ENCODE measurements at places on chromosomes 6 and 20.
A peak's percentile ranks its signal among the peaks of the same experiment; 100 is the strongest.

DNA sequence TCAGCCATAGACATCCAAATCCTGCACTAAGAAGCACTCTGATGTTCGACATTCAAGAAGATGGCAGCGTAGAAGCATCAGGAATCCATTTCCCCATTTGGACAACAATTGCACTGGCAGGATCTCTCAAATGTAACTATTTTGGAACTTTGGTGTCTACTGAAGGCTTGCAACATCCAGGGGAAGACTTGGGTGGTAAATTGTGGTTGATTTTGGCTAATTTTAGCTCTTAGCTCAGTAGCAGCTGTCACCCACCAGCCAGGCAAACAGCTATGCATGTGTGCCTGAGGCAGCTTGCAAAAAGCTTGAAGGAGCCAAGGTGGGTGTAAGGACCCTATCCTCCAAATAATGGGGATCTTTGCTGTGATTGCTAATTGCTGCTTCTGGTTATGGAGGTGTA is 35.1 kb upstream of the PPP1R3G start:
- DNase-seq, result no peak

DNA sequence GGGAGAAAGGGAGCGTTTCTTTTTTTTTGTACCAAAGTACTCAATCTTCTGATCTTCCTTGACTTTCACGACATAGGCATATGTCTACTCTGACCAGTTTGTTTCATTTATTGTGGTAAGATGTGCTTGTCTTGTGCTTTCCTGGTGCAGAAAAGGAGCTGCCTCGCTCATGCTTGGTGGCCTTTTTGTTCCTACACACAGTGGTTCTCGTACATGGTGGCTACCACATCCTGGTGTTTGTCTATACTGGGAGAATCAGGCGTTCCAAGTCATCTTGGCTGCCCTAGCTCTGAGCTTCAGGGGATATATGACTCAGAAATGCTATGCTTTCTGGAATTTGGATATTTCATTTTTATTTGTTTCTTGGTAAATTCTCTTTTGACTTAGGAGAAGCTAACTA is 31.8 kb downstream of the MYB start:
- DNase-seq, result no peak

DNA sequence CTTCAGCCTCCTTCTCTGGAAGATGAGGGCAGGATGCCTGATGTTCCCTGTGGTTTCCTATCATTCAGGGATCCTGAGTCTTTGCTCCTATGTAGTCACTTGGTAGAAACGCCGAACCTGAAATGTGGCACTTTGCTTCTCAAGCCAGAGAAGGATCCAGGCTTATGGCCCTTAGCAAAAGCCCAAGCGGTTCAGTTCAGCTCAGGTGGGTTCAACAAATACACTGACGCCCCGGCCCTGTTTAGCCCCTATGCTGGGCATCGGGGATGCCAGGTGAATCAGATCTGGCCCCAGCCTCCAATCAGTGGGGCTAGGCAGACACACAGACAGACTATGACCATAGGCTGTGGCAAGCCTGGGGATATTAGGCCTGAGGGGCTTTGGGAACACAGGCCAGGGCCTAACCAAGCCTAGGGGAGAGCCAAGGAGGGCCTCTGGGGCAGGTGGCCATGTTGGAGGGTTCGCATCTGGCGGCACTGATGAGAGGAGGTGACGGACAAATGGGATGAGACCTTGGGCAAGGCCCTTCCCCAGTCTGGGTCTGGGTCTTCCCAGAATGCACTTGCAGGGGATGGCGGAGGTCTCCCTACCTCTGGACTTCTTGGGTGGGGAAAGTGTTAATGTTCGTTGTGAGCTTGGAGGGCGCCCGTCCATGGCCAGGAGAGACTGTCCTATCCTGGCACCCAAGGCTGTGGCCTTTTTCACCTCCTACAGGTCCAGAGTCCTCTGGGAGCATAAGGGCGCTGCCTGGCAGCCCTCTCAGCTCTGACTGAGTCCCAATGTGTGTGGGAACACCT is 17.6 kb upstream of the SRC start:
- DNase-seq, result no peak

- no peak for DNase-seq
These were observed 31.6 kb downstream of the OSBPL2 start for GRCh38 chr20:62269871-62270270.

DNA sequence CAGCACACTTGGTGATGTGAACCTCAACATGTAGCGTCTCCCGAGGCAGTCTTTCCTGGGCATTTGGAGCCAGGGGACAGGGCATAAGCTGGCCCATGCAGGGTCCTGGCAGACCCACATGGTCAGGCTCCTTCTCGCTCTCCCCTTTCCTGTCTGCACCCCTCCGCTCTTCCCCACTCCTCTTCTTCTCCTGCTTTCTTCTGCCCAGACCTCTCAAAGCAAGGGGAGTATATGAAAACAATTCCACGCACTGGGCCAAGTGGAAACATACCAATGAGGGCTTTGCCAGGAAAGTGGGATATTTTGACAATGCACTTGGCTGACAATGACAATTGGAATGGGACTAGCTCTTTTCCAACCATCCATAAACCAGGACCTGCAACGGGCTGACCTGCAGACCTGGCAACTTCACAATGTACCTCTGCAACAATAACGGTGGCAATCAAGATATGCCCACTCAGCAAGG is 58.9 kb upstream of the TRAF3IP2 start:
- DNase-seq, result no peak

- peak; percentile 80 for DNase-seq
These were observed 85.5 kb upstream of the C20orf144 start for GRCh38 chr20:33576432-33577125.

DNA sequence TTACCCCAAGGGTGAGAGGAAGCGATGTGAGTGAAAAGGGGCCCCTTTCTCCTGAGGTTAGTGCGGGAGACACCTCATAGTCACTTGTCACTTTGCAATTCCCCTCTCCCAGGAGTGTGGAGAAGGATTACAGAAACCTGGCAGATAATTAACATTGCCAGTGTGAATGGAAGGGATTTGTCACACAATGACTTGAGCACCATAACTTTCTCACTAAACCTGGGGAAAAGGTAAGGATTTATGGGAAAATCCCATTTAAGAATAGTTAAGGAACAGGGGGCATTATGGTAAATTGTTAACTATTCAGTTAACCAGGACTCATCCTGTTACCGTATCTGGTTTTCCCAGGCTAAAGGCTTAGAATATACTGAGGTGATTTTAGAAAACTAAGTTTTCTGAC is 219.5 kb upstream of the JAG1 start:
- DNase-seq, result no peak

DNA sequence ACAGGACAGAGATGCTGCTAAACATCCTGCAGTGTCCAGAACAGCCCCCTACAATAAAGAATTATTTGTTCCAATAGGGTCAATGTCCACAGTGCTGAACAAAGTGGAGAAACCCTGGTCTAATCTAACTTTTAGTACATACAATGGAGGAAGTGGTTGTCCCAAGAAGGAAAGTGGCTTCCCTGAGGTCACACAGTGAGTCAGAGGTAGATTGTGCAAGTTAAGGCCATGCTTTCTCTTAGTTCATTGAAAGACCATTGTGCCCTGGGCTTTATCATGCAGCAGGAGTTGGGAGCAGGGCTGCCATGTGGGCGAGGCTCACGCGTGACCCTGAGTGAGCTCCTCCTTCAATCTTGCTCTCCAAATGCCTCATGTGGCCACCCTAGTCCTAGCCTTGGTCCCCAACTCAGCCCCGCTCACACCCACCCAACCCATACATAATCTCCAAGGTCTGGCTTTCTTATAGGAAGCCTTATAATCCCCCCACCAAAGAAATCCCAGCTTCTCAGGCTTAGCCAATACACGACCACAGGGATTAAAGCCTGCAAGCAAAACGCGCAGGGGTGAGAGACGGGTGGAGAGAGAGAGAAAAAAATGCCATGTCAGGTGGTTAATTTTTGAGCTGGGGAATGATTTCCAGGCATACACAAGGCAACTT is 19.9 kb downstream of the SLC13A3 start:
- DNase-seq, result no peak

DNA sequence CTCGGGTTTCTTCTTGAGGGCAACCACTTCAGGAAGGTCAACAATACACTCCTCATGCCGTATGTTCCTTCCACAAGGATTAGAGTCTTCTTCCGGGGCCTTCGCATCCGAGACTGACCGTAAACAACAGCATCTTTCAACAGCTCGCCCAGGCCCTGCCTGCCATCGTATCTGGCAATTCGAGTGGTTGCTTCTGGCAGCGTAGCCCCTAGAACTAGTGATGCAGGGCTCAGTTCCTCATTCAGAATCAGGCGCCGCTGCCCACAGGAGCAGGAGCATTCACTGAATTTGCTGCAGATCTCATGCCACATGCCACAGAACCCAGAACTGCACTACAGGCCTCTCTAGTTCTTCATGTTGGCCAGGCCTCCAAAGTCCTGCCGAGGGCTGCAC is 59.0 kb upstream of the AFDN start:
- no peak for DNase-seq

Measured in skin of body (tissue), 3 donors.